ENCODE measurements at places on chromosomes 16 and 17. TPM values are rescaled to one million over a fixed set of nuclear protein-coding genes. Genes with fewer than 3 reads are reported as not detected.

DNA sequence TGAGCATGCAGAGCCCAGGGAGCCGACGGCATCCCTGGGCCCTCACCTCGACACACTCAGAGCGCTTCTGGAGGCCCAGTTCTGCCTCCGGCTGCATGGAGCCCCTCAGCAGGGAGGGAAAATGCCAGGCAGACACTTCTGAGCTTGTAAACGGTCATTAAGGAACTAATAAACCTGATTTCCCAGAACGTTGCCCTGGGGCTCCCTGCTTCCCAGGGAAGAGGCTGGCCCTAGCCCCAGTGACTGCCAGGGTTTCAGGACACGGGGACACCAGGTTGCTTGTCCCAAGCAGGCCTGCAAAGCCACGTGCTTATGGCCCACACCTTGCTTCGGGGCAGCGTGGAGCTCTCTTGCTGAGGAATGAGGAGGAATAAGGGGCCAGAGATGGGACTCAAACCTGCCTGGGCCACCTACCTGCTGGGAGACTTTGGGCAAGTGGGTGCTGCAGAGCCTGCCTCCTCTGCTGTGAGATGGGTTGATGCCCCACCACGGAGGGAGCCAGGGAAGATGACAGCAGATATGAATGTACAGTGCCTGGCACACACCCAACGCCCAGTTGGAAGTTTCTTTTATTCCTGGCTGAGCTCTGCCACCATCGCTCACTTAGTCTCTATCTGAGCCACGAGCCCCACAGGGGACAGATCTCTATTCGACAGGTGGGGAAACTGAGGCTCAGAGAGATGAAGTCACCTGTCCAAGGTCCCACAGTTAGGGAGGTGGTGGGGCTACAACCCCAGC is 5.4 kb downstream of the RHBDF2 start:
- no peak for DNase-seq

GRCh38 chr16:47636501-47637099 is 175.5 kb downstream of the PHKB start:
- DNase-seq = no peak

DNA sequence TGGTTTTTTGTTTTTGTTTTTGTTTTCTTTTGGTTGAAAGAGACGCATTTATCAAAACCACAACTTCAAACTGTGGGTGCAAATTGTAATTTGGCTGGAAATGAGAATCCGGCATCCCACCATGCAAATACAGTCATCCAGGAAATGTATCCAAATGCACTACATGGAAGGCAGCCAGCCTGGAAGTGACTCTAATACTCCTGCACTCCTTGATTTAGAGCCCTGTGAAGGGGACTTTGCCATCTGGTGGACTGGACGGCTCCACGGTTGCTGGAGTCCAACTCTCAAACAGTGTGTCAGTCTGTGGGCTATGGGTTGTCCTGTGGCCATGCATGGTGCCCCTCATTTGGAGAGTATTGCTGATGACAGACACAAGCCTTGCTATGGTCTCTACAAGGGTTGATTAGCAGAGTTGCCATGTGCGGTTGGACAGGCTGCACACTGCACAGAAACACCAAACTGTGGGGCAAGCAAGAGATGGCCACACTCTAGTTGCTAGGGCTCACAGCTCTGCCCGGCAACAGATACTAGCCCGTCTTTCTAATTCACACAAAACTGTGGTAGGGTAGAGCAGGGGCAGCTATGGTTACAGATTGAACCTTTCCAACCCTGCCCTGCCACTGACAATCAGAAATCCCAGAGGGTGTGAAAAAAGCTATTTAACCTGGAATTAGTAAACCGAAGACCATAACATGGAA is 62.4 kb downstream of the VAT1L start:
- DNase-seq = no peak

- no peak for DNase-seq
Measured at GRCh38 chr16:48592839-48593429, 17.0 kb downstream of the N4BP1 start.

DNA sequence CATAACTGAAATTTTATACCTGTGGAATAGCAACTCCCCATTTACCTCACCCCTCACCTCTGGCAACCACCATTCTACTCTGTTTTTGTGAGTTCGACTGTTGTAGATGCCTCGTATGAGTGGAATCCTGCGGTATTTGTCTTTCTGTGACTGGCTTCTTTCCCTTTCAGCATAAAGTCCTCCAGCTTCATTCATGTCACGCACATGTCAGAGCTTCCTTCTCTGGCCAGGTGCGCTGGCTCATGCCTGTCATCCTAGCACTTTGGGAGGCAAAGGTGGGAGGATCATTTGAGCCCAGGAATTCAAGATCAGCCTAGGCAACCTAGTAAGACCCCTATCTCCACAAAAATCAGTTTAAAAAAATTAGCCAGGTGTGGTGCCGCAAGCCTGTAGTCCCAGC is 278.4 kb downstream of the PARN start:
- no peak for DNase-seq

DNA sequence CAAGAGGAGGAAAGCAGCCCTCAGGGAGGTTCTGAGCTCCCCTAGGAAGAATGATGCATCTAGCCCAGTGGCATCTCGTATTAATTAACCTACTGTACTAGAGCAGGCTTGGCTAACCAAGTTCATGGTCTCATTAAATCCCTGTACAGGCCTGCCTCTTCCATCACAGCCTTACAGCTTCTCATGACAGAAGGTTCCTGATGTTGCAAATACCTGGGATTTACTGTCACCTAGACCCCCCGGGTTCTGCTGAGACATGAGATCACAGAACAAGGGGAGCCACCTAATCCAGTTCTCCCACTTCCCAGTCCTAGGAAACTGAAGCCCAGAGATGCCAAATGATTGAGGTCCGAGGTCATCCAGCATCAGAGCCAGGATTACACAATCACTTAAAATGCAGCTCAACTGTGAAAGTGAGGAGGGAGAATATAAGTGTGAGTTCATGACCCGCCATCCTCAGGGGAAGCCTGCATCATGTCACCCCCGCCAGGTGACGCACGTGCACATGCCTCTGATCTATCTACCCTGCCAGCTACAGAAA is 23.9 kb downstream of the ACLY start:
- no peak for DNase-seq

DNA sequence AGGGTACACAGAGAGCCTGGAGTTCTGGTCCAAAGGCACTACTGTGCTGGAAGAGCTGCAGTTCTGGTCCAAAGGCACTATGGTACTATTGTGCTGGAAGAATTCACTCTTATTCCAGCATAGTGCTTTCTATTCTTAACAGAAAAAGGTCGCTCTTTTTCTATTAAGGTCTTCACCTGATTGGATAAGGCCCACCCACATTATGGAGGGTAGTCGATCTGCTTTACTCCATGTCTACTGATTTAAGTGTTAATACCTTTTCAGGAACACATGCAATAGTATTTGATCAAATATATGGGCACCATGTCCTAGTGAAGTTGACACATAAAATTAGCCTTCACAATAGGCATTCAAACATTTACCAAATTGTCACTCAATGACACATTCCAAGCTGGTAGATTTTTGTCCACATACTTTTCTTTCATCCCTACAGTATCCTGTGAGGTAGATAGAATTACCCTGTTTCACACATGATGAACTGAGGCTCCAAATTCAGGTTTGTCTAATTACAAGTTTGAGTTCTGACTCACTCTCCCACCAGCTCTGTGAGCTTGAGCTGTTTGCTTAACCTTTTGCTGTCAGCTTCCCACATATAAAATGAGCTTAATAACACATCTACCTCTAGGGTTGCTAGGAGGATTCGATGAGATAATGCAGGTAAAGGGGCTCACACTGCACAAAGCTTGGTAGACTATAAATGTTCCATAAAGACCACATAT is 129.9 kb downstream of the AIPL1 start:
- DNase-seq = no peak

- peak; percentile 74 for DNase-seq
Measured at GRCh38 chr17:18362698-18363100, 651 bp downstream of the SHMT1 start.

GRCh38 chr17:59547131-59547915 is 18.1 kb upstream of the DHX40 start:
- no peak for DNase-seq

DNA sequence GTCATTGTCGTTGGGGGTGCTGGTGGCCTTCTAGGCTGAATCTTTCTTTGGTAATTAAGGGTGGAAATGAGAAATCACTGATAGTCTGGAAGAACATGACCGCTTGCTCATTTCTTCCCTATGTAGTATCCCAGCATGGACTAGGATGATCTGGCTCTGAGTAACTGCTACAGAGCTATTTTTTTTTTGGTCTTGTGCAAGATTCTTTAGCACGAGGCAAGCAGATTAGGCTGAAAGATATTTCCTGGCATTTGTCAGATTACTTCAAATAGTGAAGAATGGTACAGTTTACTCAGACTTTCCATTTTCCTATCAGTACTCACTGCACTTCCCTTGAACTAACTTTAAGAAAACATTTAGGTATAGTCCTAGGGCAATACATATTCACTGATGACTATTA is 89.0 kb downstream of the SYCE1L start:
- no peak for DNase-seq

GRCh38 chr16:1777375-1778199 is 4.7 kb upstream of the MRPS34 start:
- DNase-seq = no peak

GRCh38 chr17:17356149-17356930 is 53.2 kb downstream of the NT5M start:
- peak; percentile 95 for DNase-seq

- no peak for DNase-seq
Measured at GRCh38 chr17:6334386-6334785, 100.5 kb downstream of the AIPL1 start.

DNA sequence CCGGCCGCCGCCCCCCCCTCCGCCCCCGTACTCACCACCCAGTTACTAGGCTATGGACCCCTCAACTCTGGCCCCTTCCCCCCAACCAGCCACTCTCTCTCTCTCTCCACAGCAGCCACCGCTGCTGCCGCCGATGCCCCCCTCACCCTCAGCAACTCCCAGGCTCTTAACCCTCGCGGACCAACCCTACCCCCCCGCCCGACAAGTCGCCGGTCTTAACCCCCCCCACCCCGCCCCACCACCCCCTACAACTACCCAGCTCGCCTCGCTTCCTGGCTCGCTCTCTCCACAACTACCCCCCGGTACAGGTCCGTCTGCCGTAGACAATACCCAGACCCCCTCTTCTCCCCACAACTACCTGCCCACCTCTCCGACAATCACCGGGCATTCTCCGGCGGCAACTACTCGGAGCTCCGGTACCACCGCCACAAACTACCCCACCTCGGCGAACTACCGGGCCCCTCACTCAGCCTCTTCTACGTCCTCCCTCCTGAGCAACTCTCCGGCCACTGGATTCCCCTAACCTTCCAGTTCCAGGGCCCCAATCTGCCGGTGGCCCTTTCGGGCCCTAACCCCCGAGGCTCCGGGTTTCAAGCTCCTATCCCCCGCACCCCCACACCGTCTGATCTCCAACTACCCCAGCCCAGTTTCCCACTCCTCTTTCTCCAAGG is 702 bp downstream of the PHF23 start:
- DNase-seq = peak; percentile 91

DNA sequence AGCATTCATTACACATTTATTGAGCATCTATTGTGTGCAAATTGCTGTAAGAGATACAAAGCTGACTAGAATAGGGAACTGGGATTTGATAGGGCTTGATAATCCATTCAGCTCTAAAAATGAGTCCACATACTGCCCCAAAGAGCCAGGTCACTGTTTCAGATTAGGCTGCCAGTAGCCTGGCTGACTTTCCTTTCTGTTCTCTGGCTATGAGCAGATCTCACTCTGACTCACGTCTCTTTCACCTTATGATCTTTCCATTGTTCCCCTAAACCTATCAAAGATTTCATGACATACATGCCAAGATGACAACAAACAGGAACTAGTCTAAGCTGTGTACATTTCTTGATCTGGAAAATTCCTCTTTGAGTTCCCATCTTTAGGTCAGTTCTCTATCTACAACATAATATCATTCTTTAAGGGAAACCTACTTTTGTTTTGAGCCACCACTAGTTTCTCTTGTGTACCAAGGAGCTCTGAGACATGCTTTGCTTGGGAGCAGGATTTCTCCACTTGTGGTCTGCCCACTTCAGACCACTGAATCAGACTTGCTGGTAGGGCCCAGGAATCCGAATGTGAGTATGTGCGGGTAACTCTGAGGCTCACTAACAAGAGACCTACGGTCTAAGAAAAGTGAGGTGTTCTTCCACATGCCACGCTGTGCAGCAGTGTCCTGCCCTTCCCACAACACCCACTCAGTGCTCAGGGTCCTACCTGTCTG is 40.9 kb upstream of the ICAM2 start:
- no peak for DNase-seq

- DNase-seq = peak; percentile 79
Measured at GRCh38 chr16:85751698-85752501, 1.0 kb upstream of the C16orf74 start.

GRCh38 chr16:26768385-26769010 is 298.2 kb upstream of the C16orf82 start:
- DNase-seq = no peak

- DNase-seq = no peak
Measured at GRCh38 chr17:73765824-73766563, 121.7 kb upstream of the SDK2 start.

- DNase-seq = peak; percentile 62
Measured at GRCh38 chr17:17108451-17109049, 66.3 kb downstream of the MPRIP start.

ETV4 gene
- 191 TPM for total RNA-seq

NACA2 gene
- total RNA-seq = not detected

ZNF174 gene
- total RNA-seq = 11.6 TPM

CCL3 gene
- total RNA-seq = not detected

USP43 gene
- 4.5 TPM for total RNA-seq

FCSK gene
- 13.7 TPM for total RNA-seq

SPIRE2 gene
- 8.2 TPM for total RNA-seq

TP53TG3F gene
- total RNA-seq = not detected

CCL7 gene
- total RNA-seq = not detected

LLGL2 gene
- total RNA-seq = 41.5 TPM

GH1 gene
- not detected for total RNA-seq

RCVRN gene
- total RNA-seq = not detected

VWA3A gene
- total RNA-seq = 0.24 TPM

RNF227 gene
- 0.17 TPM for total RNA-seq

ZNF469 gene
- total RNA-seq = 0.28 TPM
